Spinal cord (tissue), 10 donors: ENCODE measurements at places on chromosomes 12 and 14. TPM values are rescaled to one million over a fixed set of nuclear protein-coding genes. Genes with fewer than 3 reads are reported as not detected.

GRCh38 chr12:44504799-44505198 lies 371.3 kb downstream of the NELL2 start:
- H3K27ac ChIP-seq, result no peak overlapping the region
- H3K27me3 ChIP-seq, result no peaks in the 10 kb centered on the region
- no peak for DNase-seq
- H3K4me3 ChIP-seq, result no peak overlapping the region

The LGR5 gene
- 1.6 TPM for total RNA-seq

DNA sequence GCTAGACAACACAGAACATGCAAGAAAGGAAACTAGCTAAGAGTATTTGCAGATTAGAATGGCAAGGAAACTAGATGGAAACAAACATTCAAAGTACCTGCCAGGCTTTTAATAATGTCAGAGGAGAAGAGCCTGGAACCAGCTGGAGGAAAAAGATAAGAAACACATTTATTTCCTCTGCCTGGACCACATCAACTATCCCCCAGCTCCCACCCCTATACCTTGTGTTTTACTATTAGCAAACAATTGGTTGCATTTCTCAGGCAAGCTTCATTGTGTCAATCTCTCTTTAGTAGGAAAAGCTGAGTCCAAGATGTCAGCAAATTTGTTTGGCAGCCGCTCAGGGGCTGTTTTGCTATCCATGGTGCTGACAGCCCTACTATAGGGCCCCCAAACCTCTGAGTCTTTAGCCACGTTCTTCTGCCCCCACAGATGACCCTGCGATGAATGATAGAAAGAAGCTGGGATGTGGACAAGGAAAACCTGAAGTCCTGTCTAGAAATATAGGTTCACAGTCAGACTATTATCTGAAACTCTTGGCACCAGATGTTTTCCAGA lies 11.6 kb upstream of the SYNDIG1L start:
- no peaks in the 10 kb centered on the region for H3K27me3 ChIP-seq
- no peaks in the 10 kb centered on the region for H3K4me1 ChIP-seq
- H3K36me3 ChIP-seq, result no peaks in the 10 kb centered on the region

DNA sequence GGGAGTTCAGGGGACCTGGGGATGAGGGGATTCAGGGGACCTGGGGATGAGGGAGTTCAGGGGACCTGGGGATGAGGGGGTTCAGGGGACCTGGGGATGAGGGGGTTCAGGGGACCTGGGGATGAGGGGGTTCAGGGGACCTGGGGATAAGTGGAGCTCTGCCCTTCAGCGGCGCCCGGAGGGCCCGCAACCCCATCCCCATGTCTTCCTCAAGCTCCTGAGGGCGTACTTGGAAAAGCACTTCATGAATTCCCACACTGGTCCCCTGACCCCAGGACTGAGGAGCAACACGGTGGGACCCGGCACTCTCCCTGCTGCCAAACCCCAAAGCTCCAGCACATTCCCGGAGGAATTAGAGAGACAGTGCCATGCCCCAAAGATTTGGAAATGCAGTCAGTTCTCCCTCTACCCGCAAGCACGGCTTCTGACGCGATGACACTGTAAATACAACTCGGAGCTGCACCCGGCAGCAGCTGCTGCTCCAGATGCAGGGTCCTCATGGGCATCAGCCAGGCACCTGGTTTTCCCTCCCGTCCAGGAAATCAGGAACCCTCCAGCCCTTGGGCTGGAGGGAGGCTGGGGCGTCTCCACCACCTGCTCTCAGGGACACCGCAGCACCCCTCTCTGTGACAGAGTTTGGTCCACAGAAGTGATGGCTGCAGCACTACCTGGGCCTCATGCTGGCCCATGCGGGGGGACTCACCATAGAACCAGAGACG lies 32.8 kb upstream of the C14orf180 start:
- DNase-seq, result no peak
- no peaks in the 10 kb centered on the region for H3K36me3 ChIP-seq
- peaks cover 13% of the 10 kb centered on the region for H3K27me3 ChIP-seq
- peaks cover 25% of the 10 kb centered on the region for H3K4me1 ChIP-seq

The C1S gene
- total RNA-seq, result 122 TPM

- H3K4me3 ChIP-seq, result no peak overlapping the region
- H3K36me3 ChIP-seq, result no peaks in the 10 kb centered on the region
- no peak overlapping the region for H3K27ac ChIP-seq
- H3K4me1 ChIP-seq, result no peaks in the 10 kb centered on the region
- no peak for DNase-seq
Measured at GRCh38 chr12:105927564-105927963, 211.2 kb downstream of the NUAK1 start.

GRCh38 chr12:15011162-15011561 lies 38.3 kb downstream of the PDE6H start:
- H3K36me3 ChIP-seq, result no peaks in the 10 kb centered on the region
- no peak overlapping the region for H3K4me3 ChIP-seq
- DNase-seq, result no peak
- H3K4me1 ChIP-seq, result no peaks in the 10 kb centered on the region

GRCh38 chr12:46403719-46404070 lies 31.1 kb upstream of the SLC38A2 start:
- H3K4me3 ChIP-seq, result no peak overlapping the region
- no peaks in the 10 kb centered on the region for H3K4me1 ChIP-seq
- no peaks in the 10 kb centered on the region for H3K36me3 ChIP-seq
- peak overlapping the region; percentile 52 for H3K27ac ChIP-seq
- H3K27me3 ChIP-seq, result no peaks in the 10 kb centered on the region

- DNase-seq, result no peak
- no peaks in the 10 kb centered on the region for H3K27me3 ChIP-seq
- no peaks in the 10 kb centered on the region for H3K4me1 ChIP-seq
- H3K4me3 ChIP-seq, result no peak overlapping the region
Measured at GRCh38 chr12:82810568-82810967, 123.9 kb downstream of the TMTC2 start.

DNA sequence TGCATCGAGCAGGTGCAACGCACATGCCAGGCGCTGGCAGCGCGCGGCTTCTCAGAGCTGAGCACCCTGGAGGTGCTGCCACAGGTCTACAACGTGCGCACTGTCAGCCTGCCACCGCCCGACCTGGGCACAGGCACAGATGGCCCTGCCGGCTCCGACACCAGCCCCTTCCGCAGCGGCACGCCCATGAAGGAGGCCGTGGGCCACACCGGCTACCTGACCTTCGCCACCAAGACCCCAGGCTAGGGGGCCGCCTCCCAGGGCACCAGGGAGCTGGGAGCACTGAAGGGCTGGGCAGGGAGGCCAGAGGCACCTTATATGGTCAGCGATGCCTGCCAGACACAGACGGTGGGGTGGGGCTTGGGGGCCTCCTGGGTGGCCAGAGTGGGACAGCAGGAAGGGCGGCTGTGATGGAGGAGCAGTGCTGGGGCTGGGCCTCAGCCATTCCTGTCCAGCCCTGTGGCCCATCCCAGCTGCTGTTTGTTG lies 5.6 kb downstream of the TRMT61A start:
- H3K4me3 ChIP-seq, result no peak overlapping the region
- H3K36me3 ChIP-seq, result peaks cover 86% of the 10 kb centered on the region
- no peak for DNase-seq
- H3K27me3 ChIP-seq, result no peaks in the 10 kb centered on the region
- no peak overlapping the region for H3K27ac ChIP-seq
- peaks cover 38% of the 10 kb centered on the region for H3K4me1 ChIP-seq

The HCAR3 gene
- total RNA-seq, result 1.3 TPM

DNA sequence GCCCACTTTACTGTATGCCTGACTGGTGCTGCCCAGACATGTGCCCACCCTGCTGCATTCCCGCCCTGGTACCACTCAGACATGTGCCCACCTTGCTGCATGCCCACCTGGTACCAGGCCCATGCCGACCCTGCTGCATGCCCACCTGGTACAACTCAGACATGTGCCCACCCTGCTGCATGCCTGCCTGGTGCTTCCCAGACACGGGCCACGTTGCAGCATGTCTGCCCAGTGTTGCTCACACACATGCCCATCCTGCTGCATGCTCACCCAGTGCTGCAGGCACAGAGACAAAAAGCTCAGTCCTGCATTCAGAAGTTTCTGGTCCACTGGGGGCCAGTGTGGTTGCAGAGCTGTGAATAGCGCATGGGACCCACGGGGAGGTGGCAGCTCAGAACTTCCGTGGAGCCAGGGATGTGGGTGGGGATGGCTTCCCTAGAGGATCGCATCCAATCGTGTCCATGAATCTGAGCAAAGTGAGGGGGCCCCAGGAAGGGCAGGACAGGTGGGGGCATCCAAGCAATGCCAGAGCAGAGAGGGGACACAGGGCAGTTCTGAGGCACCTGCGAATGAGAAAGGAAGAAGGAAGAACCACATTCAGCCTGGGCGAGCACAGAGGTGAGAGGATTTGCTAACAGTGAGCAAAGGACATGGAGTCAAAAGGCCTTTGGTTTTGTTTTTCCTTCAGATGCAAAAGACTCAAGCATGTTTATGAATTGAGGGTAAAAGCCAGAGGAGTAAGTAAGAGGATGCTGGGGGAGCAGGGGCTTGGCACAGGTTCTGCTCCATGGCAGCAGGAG lies 175.9 kb upstream of the C14orf180 start:
- no peaks in the 10 kb centered on the region for H3K4me1 ChIP-seq
- no peaks in the 10 kb centered on the region for H3K36me3 ChIP-seq
- no peak for DNase-seq
- no peaks in the 10 kb centered on the region for H3K27me3 ChIP-seq
- no peak overlapping the region for H3K27ac ChIP-seq

GRCh38 chr12:113040722-113041171 lies 15.8 kb upstream of the DTX1 start:
- H3K4me1 ChIP-seq, result no peaks in the 10 kb centered on the region
- H3K27ac ChIP-seq, result no peak overlapping the region
- no peak overlapping the region for H3K4me3 ChIP-seq
- DNase-seq, result no peak
- H3K36me3 ChIP-seq, result no peaks in the 10 kb centered on the region
- H3K27me3 ChIP-seq, result peaks cover 5% of the 10 kb centered on the region

DNA sequence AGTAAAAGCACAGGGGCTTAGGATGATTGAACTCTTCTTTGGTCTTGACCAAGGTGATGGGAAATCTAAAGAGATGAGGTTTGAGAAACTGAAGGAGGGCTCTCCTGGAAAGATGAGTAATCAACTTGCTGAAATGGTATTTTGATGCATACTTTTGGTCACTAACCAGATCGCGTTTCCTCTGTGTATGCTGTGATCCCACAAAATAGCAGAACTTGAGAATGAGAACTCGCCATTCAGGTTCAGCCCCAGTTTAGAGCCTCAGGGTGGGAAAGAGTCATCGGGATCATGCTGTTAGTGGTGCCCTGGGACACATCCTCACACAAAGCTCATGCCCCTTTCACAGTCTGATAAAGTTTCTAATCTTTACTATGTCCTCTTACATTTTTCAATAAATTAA lies 488.8 kb downstream of the ETNK1 start:
- H3K4me1 ChIP-seq, result no peaks in the 10 kb centered on the region
- no peaks in the 10 kb centered on the region for H3K36me3 ChIP-seq
- no peaks in the 10 kb centered on the region for H3K27me3 ChIP-seq
- H3K27ac ChIP-seq, result no peak overlapping the region

GRCh38 chr12:7959701-7960121 lies 23.7 kb upstream of the SLC2A3 start:
- H3K4me1 ChIP-seq, result peaks cover 7% of the 10 kb centered on the region
- no peak overlapping the region for H3K27ac ChIP-seq
- H3K27me3 ChIP-seq, result no peaks in the 10 kb centered on the region
- no peak for DNase-seq
- no peak overlapping the region for H3K4me3 ChIP-seq

The DAO gene
- total RNA-seq, result 0.40 TPM

The RNASE3 gene
- 0.55 TPM for total RNA-seq

The ASCL1 gene
- total RNA-seq, result 10.1 TPM
